M059J (cell line): ENCODE measurements at places on chromosomes 12 and 14.

DNA sequence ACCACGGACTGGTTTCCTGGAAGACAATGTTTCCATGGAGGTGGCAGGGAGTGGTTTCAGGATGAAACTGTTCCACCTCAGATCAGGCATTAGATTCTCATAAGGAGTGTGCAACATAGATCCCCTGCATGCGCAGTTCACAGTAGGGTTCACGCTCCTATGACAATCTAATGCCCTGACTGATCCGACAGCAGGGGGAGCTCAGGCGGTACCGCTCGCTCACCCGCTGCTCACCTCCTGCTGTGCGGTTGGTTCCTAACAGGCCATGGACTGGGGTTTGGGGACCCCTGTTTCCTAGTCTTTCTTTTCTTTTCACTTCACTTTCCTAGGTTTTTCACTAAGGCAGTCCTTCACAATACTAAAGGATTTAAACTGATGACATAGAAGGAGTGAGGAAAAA lies 39.6 kb downstream of the GUCY2C start:
- no peak for DNase-seq

GRCh38 chr14:21521501-21521900 lies 4.6 kb downstream of the SALL2 start:
- DNase-seq = no peak

DNA sequence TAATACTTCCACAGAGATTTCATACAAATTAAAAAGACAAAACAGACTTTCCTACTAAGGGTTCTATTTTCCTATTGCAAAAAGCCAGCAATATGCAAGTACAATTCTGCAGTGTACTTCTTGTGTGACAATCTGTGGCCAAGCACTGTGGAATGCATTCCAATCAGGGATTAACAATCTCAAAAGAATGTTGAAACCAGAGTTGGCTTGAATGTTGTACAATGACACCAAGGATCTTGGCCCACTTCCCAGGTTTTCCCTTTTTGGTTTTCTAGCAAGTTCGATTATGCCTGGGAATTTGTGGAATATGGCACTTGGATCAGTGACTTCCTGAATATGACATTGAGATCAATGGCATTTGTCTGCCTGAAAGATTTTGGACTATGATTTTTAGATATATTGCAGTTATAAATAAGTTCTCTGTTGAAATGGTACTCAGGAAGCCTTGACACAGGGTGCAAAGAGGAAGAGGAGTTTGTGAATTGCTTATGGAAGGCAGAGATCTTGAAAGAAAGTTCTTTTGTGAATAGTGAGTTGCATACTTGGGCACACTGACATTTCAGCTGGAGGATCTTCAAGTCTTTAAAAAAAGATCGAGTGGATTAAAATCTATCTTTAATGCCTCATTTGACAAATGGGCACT lies 81.4 kb upstream of the FERMT2 start:
- DNase-seq = peak; percentile 94

GRCh38 chr12:132953163-132953425 lies 3.0 kb downstream of the ZNF605 start:
- DNase-seq = no peak

- no peak for DNase-seq
Observed at GRCh38 chr14:54769951-54770863, 132.4 kb downstream of the GCH1 start.
